ENCODE measurements at places on chromosomes 13 and 19. TPM values are rescaled to one million over a fixed set of nuclear protein-coding genes. Genes with fewer than 3 reads are reported as not detected.

DNA sequence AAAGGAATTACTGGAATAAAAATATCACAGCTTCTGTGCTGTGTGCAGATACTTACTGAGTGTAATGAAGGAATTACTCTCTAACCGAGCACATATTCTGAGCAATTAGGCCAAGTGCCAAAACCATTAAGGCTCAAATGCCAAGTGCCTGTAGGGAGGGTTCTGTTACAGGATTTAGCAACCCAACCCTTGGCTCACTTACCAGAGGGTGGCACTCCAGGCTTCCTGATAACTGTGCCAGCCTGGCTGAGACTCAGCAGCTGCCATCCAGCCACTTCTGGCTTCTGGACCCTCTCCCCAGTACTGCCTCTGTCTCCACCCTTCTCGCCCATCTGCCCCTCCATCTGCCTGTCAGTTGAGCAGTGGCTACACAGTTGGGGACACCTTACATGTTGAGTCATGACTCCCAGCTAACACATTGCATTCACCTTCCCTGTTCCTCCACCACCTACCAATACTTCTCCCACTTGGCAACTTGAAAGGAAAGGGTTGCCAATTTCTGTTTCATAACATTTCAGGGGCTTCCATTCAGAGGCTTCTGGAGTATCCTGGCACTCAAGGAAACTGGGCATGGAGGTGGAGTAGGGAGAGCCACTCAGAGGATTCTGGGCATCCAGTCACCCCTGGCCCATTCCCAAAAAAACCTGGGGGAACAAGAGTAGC is 110.5 kb downstream of the COG6 start:
- H3K27ac ChIP-seq: no peak overlapping the region
- H3K4me1 ChIP-seq: no peaks in the 10 kb centered on the region
- DNase-seq: no peak
- H3K4me3 ChIP-seq: no peak overlapping the region

Gene RASAL3
- 6.3 TPM for total RNA-seq

Gene OR10H1
- total RNA-seq: not detected

- no peaks in the 10 kb centered on the region for H3K4me1 ChIP-seq
- H3K36me3 ChIP-seq: no peaks in the 10 kb centered on the region
- DNase-seq: no peak
Measured at GRCh38 chr19:2327773-2328400, 499 bp downstream of the LSM7 start.

- H3K27ac ChIP-seq: no peak overlapping the region
- no peak overlapping the region for H3K4me3 ChIP-seq
- no peaks in the 10 kb centered on the region for H3K36me3 ChIP-seq
- H3K4me1 ChIP-seq: no peaks in the 10 kb centered on the region
- no peaks in the 10 kb centered on the region for H3K27me3 ChIP-seq
- DNase-seq: no peak
Measured at GRCh38 chr13:112443191-112443994, 67.2 kb downstream of the SPACA7 start.

Gene RNF17
- total RNA-seq: not detected

Gene WDR18
- total RNA-seq: 16.1 TPM

GRCh38 chr13:67086260-67086659 is 143.9 kb downstream of the PCDH9 start:
- no peak overlapping the region for H3K27ac ChIP-seq
- H3K4me1 ChIP-seq: no peaks in the 10 kb centered on the region
- H3K36me3 ChIP-seq: no peaks in the 10 kb centered on the region

- no peaks in the 10 kb centered on the region for H3K36me3 ChIP-seq
- no peak for DNase-seq
- no peaks in the 10 kb centered on the region for H3K27me3 ChIP-seq
- H3K4me3 ChIP-seq: no peak overlapping the region
- H3K4me1 ChIP-seq: peaks cover under 1% of the 10 kb centered on the region
Measured at GRCh38 chr13:33274264-33274663, 11.3 kb downstream of the STARD13 start.

Gene CYP2A6
- not detected for total RNA-seq

- peaks cover 5% of the 10 kb centered on the region for H3K4me1 ChIP-seq
- H3K4me3 ChIP-seq: no peak overlapping the region
- peak overlapping the region; percentile 57 for H3K27ac ChIP-seq
Measured at GRCh38 chr13:80047406-80047805, 293.5 kb downstream of the SPRY2 start.

GRCh38 chr13:37647031-37647650 is 48.6 kb upstream of the POSTN start:
- H3K27me3 ChIP-seq: no peaks in the 10 kb centered on the region
- no peak overlapping the region for H3K27ac ChIP-seq
- H3K4me1 ChIP-seq: no peaks in the 10 kb centered on the region
- DNase-seq: no peak
- no peak overlapping the region for H3K4me3 ChIP-seq

Gene TEX29
- 1.8 TPM for total RNA-seq

- H3K27me3 ChIP-seq: no peaks in the 10 kb centered on the region
- H3K36me3 ChIP-seq: no peaks in the 10 kb centered on the region
- H3K4me3 ChIP-seq: no peak overlapping the region
- no peak for DNase-seq
- H3K27ac ChIP-seq: no peak overlapping the region
- peaks cover 12% of the 10 kb centered on the region for H3K4me1 ChIP-seq
Measured at GRCh38 chr13:43514311-43514710, 272.5 kb downstream of the ENOX1 start.

DNA sequence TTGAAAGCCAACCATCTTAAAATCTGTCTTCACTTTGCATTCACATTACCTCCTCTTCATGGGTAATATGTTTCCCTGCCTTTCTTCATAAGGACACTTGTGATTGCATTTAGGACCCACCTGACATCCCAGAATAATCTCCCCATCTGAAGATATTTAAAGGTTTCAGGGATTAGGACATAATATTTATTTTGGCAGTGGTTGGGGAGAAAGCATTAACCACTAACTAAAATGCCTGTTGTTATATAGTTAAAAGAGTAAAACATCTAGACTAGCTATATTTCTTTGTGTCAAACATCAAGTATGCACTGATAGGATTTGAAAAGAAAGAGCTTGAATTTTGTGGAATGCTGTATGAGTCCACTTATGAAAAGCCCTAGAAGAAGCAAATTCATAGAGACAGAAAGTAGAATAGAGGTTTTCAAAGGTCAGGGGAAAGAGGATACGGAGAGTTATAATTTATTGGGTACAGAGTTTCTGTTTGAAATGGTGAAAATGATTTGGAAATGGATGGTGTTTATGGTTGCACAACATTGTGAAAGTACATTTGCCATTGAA is 457.7 kb upstream of the SPRY2 start:
- H3K27me3 ChIP-seq: no peaks in the 10 kb centered on the region
- H3K27ac ChIP-seq: no peak overlapping the region
- no peak overlapping the region for H3K4me3 ChIP-seq
- no peaks in the 10 kb centered on the region for H3K4me1 ChIP-seq

DNA sequence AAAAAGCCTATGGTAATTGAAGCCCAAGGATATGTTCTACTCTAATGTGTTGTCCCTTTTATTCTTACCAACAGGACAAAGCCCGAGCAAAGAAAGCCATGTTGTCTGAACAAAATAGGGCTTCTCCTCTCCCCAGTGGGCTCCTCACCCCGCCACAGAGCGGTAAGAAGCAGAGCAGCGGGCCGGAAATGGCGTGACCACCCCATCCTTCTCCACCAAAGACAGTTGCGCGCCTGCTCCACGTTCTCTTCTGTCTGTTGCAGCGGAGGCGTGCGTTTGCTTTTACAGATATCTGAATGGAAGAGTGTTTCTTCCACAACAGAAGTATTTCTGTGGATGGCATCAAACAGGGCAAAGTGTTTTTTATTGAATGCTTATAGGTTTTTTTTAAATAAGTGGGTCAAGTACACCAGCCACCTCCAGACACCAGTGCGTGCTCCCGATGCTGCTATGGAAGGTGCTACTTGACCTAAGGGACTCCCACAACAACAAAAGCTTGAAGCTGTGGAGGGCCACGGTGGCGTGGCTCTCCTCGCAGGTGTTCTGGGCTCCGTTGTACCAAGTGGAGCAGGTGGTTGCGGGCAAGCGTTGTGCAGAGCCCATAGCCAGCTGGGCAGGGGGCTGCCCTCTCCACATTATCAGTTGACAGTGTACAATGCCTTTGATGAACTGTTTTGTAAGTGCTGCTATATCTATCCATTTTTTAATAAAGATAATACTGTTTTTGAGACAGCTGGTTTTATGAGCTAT is 12.0 kb downstream of the CCNE1 start:
- peak; percentile 64 for DNase-seq
- H3K4me3 ChIP-seq: no peak overlapping the region
- H3K27me3 ChIP-seq: no peaks in the 10 kb centered on the region
- no peaks in the 10 kb centered on the region for H3K4me1 ChIP-seq

Gene CIC
- total RNA-seq: 103 TPM

Gene COX7A1
- 127 TPM for total RNA-seq

Gene ATP4B
- total RNA-seq: not detected

GRCh38 chr13:39375601-39376000 is 227.4 kb downstream of the LHFPL6 start:
- no peak overlapping the region for H3K4me3 ChIP-seq
- no peak for DNase-seq
- peak overlapping the region; percentile 18 for H3K27ac ChIP-seq
- no peaks in the 10 kb centered on the region for H3K27me3 ChIP-seq
- peaks cover 25% of the 10 kb centered on the region for H3K4me1 ChIP-seq
- no peaks in the 10 kb centered on the region for H3K36me3 ChIP-seq

DNA sequence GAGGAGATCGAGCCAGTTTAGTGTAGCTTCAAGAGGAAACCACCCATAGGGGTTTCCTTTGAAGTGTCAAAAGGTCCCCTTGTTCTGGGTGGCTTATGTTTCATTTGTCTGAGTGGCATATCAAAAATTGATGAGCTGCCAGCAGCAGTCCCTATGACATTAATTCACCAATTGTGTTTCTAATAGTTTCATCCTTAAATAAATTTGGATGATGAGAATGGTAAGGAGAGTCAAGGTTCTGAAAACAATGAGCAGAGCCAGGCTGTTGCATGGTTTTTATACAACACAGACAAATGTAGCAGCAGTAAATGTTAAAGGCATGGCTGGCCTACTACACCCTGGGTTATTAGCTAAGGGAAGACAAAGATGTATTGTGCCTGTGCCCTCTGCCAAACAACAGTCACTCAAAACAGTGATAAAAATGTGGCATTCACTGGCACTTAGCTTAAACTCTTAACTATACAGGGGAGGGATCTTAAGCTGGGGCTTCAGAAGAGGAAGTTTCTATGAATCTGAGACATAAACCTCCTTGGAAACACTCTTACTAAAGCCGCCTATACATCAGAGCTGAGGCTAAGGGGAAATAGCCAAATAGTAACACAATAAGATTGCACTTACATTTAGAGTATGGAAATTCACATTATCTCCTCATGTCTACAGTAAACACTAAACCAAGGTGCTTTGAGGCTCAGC is 200.5 kb downstream of the POU4F1 start:
- no peaks in the 10 kb centered on the region for H3K4me1 ChIP-seq
- DNase-seq: no peak
- no peaks in the 10 kb centered on the region for H3K36me3 ChIP-seq
- no peak overlapping the region for H3K4me3 ChIP-seq
- no peak overlapping the region for H3K27ac ChIP-seq

Gene ZNF577
- 12.5 TPM for total RNA-seq

GRCh38 chr19:8194528-8195267 is 14.5 kb upstream of the CERS4 start:
- H3K36me3 ChIP-seq: no peaks in the 10 kb centered on the region
- no peak overlapping the region for H3K27ac ChIP-seq
- H3K4me1 ChIP-seq: no peaks in the 10 kb centered on the region
- no peak overlapping the region for H3K4me3 ChIP-seq

- no peak overlapping the region for H3K27ac ChIP-seq
- H3K4me1 ChIP-seq: no peaks in the 10 kb centered on the region
- DNase-seq: no peak
- no peak overlapping the region for H3K4me3 ChIP-seq
- no peaks in the 10 kb centered on the region for H3K27me3 ChIP-seq
- peaks cover 2% of the 10 kb centered on the region for H3K36me3 ChIP-seq
Measured at GRCh38 chr13:34258646-34259386, 440.9 kb downstream of the RFC3 start.

GRCh38 chr13:49374585-49375290 is 69.1 kb downstream of the CAB39L start:
- DNase-seq: no peak
- H3K27me3 ChIP-seq: no peaks in the 10 kb centered on the region
- H3K27ac ChIP-seq: no peak overlapping the region
- H3K4me3 ChIP-seq: no peak overlapping the region
- peaks cover 7% of the 10 kb centered on the region for H3K4me1 ChIP-seq

DNA sequence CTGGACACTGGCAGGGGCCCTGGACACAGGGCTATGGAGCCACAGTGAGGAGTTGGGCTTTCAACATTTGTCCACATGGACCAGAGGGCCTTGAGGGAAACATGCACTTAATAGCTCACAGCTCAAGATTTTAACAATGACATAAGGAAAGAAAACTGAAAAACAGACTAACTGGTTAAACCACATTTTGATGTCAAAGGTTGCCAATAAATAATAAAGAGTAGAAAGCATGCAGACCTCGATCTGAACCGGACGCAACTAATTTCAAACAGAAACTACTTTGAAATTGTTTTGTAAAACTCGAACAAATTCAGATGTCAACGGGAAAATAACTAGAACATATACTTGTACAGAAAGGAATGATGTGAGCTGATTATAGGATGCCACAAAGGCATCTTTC is 15.5 kb upstream of the ZNF888 start:
- no peak for DNase-seq
- H3K36me3 ChIP-seq: no peaks in the 10 kb centered on the region
- no peaks in the 10 kb centered on the region for H3K27me3 ChIP-seq
- H3K4me1 ChIP-seq: no peaks in the 10 kb centered on the region
- H3K27ac ChIP-seq: no peak overlapping the region

DNA sequence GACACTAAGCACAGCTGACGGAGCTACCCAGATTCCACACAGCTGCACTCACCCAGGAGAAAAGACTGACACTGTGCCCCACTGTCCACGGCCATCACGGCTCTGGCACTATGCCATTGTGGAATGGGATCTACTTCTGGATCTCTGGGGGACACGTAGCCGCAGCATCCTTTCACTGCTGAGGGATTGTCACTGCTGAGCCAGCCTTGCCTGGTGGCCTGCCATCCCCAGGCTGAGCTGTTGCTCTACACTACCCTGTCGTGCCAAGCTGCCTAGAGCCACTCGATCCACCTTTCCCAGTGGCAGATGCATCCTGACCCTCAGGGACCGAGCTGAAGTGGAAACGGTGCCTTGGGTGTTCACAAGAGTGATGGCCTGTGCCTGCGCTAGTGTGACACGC is 5.0 kb upstream of the LILRB5 start:
- no peaks in the 10 kb centered on the region for H3K4me1 ChIP-seq
- H3K27ac ChIP-seq: no peak overlapping the region
- no peak overlapping the region for H3K4me3 ChIP-seq
- no peaks in the 10 kb centered on the region for H3K27me3 ChIP-seq
- H3K36me3 ChIP-seq: no peaks in the 10 kb centered on the region

GRCh38 chr19:39218230-39219007 is 14.4 kb upstream of the SYCN start:
- DNase-seq: no peak
- no peak overlapping the region for H3K4me3 ChIP-seq
- no peaks in the 10 kb centered on the region for H3K36me3 ChIP-seq
- H3K4me1 ChIP-seq: no peaks in the 10 kb centered on the region
- no peaks in the 10 kb centered on the region for H3K27me3 ChIP-seq
- H3K27ac ChIP-seq: no peak overlapping the region

Gene NLRP11
- not detected for total RNA-seq

GRCh38 chr19:45404557-45405434 is at the start of gene PPP1R13L:
TSS of gene PPP1R13L (minus strand) at chr19:45405069. CDS start at chr19:45398318, 6,751 bp downstream.
- H3K36me3 ChIP-seq: no peaks in the 10 kb centered on the region
- peaks cover 4% of the 10 kb centered on the region for H3K4me1 ChIP-seq
- H3K27me3 ChIP-seq: no peaks in the 10 kb centered on the region

- peak within 1 kb of the TSS; percentile 68 for H3K27ac ChIP-seq
- H3K4me1 ChIP-seq: no peaks in the 10 kb centered on the region
- H3K4me3 ChIP-seq: peak within 1 kb of the TSS; percentile 77
- no peaks in the 10 kb centered on the region for H3K27me3 ChIP-seq
- H3K36me3 ChIP-seq: no peaks in the 10 kb centered on the region
- peak; percentile 95 for DNase-seq
Measured at GRCh38 chr19:45885556-45886426, at the start of gene IRF2BP1. TSS of gene IRF2BP1 (minus strand) at chr19:45886141. CDS start at chr19:45885774, 367 bp downstream.

Data from aorta (tissue), 5 donors.